Upper lobe of left lung (tissue), 6 donors: ENCODE measurements at places on chromosomes 16 and 17.

DNA sequence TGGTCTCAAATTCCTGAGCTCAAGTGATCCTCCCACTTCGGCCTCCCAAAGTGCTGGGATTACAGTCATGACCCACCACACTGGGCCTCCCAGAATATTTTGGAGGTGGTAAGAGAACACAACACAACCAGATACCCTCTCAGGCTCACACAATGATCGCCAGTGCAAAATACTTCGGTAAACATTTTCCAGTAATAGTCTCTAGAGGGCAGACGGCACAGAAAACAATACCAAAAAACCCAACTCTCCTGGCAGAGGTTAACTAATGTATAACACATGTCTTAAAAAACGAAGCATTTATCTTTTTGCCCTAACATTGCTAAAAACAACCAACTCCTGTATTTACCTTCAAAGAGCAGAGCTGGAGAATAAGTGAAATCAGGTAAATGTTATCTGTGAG, 10.5 kb downstream of the NUFIP2 start:
- peaks cover 43% of the 10 kb centered on the region for H3K4me1 ChIP-seq
- peaks cover 54% of the 10 kb centered on the region for H3K36me3 ChIP-seq

- peaks cover 46% of the 10 kb centered on the region for H3K36me3 ChIP-seq
- DNase-seq = no peak
- H3K4me3 ChIP-seq = no peak overlapping the region
- H3K27ac ChIP-seq = no peak overlapping the region
- H3K27me3 ChIP-seq = no peaks in the 10 kb centered on the region
Observed at GRCh38 chr16:14585287-14585686, 44.8 kb downstream of the PARN start.

- no peak overlapping the region for H3K27ac ChIP-seq
- no peak overlapping the region for H3K4me3 ChIP-seq
- peak; percentile 35 for DNase-seq
- H3K36me3 ChIP-seq = no peaks in the 10 kb centered on the region
- H3K27me3 ChIP-seq = no peaks in the 10 kb centered on the region
- no peaks in the 10 kb centered on the region for H3K4me1 ChIP-seq
Observed at GRCh38 chr17:13544292-13544691, 57.4 kb downstream of the HS3ST3A1 start.

GRCh38 chr17:78130437-78131101, at the start of gene TMC8:
TMC8 (plus strand) TSS chr17:78130771; CDS start chr17:78131589, 818 bp downstream.
- peaks cover 81% of the 10 kb centered on the region for H3K4me1 ChIP-seq
- no peaks in the 10 kb centered on the region for H3K27me3 ChIP-seq
- peak within 1 kb of the TSS; percentile 53 for H3K4me3 ChIP-seq
- peak within 1 kb of the TSS; percentile 92 for H3K27ac ChIP-seq

DNA sequence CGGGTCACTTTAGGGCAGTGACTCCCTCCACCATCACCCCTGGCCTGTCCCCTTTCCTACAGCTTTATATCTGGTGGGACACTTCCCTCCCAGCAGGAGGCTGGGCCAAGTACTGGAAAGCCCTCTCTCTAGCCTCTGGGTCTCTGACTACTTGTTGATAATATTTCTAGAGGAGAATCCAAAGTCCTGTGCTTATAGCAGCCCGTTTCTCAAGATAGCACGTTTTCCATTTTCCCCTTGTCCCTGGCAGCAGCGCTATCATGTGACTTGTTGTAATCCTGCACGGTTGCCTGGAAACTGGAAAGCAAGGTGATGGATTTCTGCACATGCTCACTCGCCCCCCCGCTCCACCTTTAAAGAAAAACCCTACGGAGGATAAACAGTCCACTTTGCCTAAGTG, 3.3 kb upstream of the AXIN2 start:
- no peak overlapping the region for H3K27ac ChIP-seq
- peak; percentile 32 for DNase-seq
- no peaks in the 10 kb centered on the region for H3K36me3 ChIP-seq
- H3K27me3 ChIP-seq = peaks cover 7% of the 10 kb centered on the region
- peaks cover 5% of the 10 kb centered on the region for H3K4me1 ChIP-seq

DNA sequence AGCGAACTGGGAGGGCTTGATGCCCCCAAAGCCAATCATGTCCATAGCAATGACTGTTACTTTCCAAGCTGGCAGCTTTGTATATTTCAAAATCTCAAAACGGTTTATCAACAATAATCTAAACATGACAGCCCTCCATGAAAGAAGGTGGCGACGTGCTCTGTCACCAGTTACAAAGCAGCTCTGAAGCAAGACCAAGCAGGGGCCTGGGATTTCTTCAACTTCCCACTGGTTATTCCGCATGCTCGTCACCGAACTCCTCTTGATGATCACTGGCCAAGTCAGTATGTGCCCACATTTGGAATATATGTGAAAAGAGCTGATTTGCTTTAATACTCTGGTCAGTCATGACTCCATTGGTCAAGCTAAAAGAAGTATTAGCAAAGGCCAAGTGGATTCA, 175.6 kb downstream of the VPS53 start:
- H3K4me1 ChIP-seq = peaks cover 13% of the 10 kb centered on the region
- H3K27me3 ChIP-seq = no peaks in the 10 kb centered on the region
- peaks cover 9% of the 10 kb centered on the region for H3K36me3 ChIP-seq
- peak overlapping the region; percentile 38 for H3K27ac ChIP-seq
- DNase-seq = no peak

DNA sequence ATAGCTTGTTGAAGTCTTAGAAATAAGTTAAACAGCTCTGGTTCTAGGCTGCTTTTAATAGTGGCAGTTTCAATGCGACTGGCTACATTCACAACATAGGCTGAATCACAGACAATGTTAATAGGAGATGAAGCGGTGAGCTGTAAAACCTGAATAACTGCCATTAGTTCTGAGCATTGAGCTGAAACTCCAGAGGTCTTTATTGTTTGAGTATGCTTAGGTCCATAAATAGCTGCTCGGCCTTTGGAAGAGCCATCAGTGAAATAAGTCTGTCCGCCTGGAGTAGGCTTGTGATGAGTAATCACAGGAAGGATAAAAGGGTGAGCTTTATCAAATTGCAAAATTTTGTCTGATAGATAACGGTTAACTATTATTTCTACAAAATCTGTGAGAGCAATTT, 9.4 kb upstream of the ZNF689 start:
- H3K27me3 ChIP-seq = no peaks in the 10 kb centered on the region
- H3K36me3 ChIP-seq = no peaks in the 10 kb centered on the region
- H3K4me1 ChIP-seq = no peaks in the 10 kb centered on the region
- H3K27ac ChIP-seq = no peak overlapping the region
- no peak for DNase-seq

DNA sequence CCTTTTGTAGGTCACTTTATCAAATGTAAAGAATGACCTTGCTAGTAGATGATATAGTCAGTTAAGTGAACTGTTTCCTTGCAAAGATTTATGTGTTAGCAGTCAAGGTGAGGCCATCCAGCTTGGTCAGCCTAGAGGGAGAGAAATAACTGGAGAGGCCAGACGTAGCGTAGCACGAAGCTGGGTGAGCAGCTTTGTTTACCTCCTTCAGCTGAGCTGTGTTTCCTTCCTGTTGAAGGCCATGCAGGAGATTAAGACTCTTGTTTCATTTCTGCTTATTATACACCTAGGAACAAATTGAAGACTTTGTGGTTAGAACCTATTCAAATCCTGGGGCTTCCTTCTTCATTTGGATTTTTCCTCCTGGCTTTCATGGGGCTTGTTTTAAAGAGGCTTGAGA, 267.1 kb downstream of the PHKB start:
- H3K4me1 ChIP-seq = no peaks in the 10 kb centered on the region
- no peaks in the 10 kb centered on the region for H3K27me3 ChIP-seq
- H3K4me3 ChIP-seq = no peak overlapping the region
- no peak overlapping the region for H3K27ac ChIP-seq
- DNase-seq = no peak

DNA sequence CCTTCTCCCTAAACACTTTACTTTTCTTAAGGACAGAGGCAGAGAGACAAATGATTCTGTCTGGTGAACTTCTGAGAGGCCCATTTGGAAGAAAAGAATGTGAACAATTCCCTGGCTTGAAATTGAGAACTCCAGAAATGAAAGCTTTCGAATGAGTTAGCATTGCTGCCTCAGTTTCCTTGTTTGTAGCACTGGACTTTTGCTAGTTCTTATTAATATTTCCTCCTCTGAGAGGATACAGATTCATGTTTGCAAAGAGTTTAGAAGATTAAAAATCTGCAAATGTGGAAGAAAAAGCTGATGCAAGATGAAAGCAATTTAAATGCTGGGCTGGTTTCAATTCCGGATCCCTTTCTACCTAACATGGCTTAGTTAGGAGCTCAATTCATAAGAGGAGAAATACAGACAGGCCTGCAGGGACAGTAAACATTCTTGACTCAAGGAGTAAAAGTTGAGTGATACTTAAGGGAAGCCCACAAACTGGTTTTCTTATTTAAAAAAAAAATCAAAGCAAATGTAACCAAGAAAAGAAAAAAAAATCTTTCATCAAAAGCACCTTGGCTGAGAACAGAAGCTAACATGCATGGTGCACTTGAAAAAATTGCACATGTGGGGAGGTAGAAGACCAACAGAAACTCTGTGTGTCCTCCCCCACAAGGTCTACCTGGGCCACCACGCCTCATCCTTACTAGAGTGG, 27.1 kb downstream of the HNF1B start:
- no peak overlapping the region for H3K4me3 ChIP-seq
- H3K27ac ChIP-seq = peak overlapping the region; percentile 27
- H3K4me1 ChIP-seq = peaks cover 31% of the 10 kb centered on the region
- no peaks in the 10 kb centered on the region for H3K36me3 ChIP-seq
- H3K27me3 ChIP-seq = no peaks in the 10 kb centered on the region

DNA sequence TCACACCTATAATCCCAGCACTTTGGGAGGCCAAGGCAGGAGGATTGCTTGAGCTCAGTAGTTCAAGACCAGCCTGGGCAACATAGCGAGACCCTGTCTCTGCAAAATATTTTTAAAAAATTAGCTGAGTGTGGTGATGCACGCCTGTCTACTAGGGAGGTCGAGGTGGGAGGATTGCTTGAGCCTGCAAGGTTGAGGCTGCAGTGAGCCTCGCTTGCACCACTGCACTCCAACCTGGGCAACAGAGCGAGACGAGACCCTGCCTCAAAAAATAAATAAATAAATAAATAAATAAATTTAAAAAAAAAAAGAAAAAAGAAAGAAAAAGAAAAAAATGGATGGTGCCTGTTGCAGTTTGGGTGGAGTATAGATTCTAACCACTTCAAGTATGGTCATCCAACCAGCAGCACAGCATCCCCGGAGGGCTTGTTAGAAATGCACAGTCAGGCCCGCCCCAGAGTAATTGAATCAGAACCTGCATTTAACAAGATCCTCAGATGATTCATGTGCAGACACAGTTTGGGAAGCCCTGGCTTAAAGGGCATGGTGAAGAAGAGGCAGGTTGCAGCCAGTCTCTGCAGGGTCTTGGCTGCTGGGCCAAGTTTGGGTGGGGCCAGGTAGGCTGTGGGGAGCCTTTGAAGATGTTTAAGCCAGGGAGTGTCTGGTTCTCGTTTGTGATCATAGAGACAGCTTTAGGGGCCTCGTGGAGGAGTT, 40.8 kb downstream of the MRC2 start:
- DNase-seq = no peak
- H3K27ac ChIP-seq = no peak overlapping the region
- H3K4me3 ChIP-seq = no peak overlapping the region
- H3K27me3 ChIP-seq = no peaks in the 10 kb centered on the region
- H3K36me3 ChIP-seq = no peaks in the 10 kb centered on the region

GRCh38 chr16:72836181-72836580, 211.7 kb downstream of the ZFHX3 start:
- DNase-seq = no peak
- no peaks in the 10 kb centered on the region for H3K36me3 ChIP-seq
- no peak overlapping the region for H3K27ac ChIP-seq
- no peaks in the 10 kb centered on the region for H3K27me3 ChIP-seq
- H3K4me3 ChIP-seq = no peak overlapping the region

- DNase-seq = peak; percentile 16
- no peak overlapping the region for H3K4me3 ChIP-seq
- H3K4me1 ChIP-seq = no peaks in the 10 kb centered on the region
- H3K36me3 ChIP-seq = no peaks in the 10 kb centered on the region
Observed at GRCh38 chr16:86011532-86011931, 112.6 kb downstream of the IRF8 start.

DNA sequence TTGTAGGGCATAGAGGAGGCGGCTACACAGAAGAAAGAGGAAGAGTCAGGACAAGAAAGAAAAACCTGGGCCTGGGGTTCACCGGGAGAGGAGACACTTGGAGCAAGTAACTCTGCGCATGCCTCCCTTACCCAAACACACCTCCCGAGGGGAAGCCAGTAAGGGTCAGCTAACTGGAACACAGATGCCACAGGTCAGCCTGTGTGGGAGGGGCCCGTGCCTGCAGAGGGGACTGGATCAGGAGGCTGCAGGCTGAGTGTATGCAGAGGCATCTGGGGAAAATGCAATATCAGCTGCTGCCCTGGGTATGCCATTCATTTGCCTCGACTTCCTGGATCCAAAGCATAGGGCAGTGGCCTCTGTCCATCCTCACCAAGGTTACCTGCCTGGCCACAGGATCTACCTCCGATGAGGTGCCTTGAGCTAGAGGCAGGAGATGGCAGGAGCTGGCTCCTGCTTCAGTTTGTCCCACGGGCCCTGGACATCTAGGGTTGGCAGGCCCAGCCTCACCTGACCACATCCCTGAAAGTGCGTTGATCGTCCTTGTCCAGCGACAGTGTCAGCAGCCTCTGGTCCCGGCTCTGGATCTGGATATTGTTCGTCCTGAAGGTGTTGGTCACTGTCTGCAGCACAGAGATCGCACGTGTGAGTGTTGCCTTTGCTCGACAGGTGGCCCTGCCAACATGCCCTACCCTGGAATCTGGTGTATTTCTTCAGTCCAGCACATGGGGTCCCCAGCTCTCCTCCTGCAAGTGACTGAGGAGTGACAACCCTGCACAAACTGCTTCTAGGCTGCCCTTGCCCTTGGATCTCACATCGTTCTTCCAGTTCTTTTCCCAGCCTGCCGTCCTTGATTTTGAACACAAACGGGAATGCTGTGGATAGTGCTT, 4.6 kb upstream of the MFSD6L start:
- no peak for DNase-seq
- no peaks in the 10 kb centered on the region for H3K36me3 ChIP-seq
- H3K4me1 ChIP-seq = peaks cover 7% of the 10 kb centered on the region
- H3K27ac ChIP-seq = no peak overlapping the region
- H3K27me3 ChIP-seq = no peaks in the 10 kb centered on the region

- no peaks in the 10 kb centered on the region for H3K27me3 ChIP-seq
- no peaks in the 10 kb centered on the region for H3K36me3 ChIP-seq
- DNase-seq = no peak
Observed at GRCh38 chr17:55072898-55073297, 104.3 kb downstream of the STXBP4 start.

GRCh38 chr16:74726716-74727115, 26.1 kb upstream of the MLKL start:
- H3K36me3 ChIP-seq = no peaks in the 10 kb centered on the region
- H3K4me1 ChIP-seq = peaks cover 8% of the 10 kb centered on the region
- H3K4me3 ChIP-seq = no peak overlapping the region
- H3K27me3 ChIP-seq = no peaks in the 10 kb centered on the region
- no peak for DNase-seq

DNA sequence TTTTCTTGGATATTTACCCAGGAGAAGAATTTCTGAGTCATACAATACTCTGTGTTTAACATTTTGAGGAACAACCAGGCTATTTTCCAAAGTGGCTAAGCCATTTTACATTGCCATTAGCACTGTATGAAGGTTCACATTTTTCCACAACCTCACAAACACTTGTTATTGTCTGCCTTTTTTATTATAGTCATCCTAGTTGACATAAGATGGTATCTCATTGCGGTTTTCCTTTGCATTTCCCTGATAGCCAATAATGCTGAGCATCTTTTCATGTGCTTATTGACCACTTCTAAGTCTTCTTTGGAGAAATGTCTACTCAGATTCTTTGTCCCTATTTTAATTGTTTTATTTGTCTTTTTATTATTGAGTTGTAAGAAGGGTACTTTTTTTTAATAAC, 107.4 kb upstream of the CES5A start:
- H3K27ac ChIP-seq = no peak overlapping the region
- H3K36me3 ChIP-seq = no peaks in the 10 kb centered on the region
- no peaks in the 10 kb centered on the region for H3K4me1 ChIP-seq
- no peak for DNase-seq
- no peak overlapping the region for H3K4me3 ChIP-seq
